ENCODE measurements at places on chromosomes 7 and 10.

DNA sequence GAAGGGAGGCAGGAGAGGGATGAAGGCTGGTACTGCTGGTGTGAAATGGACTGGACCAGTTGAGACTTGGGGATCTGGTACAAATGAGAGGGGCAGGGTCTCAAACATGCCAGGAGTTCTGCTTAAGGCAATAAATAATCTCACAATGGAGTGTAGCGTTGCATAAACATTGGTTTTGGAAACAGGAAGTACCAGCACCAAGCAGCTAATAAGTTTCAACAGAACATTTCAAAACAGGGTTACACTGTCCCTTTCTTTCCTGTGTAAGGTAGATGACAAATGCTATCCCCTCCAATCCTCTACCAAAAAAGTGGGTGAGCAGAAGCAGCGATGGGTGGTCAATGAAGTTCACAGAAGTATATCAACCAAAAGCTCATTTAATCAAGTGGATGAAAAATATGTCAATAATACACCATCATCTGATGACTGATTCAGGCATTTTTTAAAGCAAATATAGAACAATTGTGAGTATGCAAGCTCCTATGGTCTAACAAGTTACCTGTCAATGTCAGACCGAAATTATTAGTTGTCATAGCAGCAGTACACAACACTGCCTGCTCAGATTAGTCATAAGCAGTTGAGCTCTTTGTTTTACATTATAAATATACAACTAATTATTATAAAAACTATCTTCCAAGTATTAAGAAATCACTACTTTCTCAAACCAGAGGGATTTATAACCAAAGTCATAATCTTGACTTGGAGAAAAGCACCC is 220.0 kb downstream of the FAM107B start:
- no peak for DNase-seq

DNA sequence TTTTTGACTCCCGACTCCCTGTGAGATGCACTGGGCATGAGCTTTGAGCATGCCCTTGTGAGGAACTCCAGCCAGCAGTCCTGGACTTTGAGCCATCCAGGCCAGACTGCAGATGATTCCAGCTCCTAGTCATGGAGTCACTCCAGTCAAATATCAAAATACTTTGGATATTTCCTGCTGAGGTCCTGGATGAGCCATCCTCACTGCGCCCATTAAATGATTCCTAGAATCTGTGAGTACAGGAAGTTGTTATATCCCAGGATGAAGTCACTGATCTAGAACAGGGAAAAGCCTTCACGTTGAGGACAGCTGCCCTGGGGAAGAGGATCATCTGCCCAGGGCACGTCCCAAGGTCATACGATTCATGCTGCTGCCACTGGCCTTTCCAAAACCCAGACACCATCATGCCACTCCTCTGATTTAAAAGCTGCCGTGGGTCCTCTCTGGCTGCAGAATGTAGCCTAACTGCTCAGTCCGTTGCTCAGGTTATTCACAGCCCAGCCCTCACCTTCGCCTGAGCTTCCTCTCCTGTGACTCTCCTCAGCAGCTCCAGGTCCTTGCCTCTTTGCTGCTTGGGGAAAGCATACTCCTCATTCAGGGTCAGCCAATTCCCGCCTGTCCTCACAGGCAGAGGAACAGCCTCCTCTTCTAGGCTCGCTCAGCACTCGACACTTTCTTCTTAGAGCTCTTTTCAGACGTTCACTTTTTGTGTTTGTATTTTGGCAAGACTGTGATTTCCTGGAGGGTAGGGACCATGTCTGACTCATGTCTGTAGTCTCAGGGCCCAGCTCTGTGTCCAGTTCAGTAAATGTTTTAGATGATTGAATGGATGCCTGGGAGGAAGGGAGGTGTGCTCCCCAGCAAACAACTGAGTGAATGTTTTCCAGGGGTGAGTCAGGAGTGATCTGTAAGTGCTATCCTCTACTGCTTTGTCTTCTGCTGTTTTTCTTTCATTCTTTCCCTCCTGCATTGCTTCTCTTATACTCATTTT is 157.8 kb downstream of the SNX10 start:
- no peak for DNase-seq

- DNase-seq = no peak
Measured at GRCh38 chr7:734214-734613, 7.1 kb upstream of the PRKAR1B start.

DNA sequence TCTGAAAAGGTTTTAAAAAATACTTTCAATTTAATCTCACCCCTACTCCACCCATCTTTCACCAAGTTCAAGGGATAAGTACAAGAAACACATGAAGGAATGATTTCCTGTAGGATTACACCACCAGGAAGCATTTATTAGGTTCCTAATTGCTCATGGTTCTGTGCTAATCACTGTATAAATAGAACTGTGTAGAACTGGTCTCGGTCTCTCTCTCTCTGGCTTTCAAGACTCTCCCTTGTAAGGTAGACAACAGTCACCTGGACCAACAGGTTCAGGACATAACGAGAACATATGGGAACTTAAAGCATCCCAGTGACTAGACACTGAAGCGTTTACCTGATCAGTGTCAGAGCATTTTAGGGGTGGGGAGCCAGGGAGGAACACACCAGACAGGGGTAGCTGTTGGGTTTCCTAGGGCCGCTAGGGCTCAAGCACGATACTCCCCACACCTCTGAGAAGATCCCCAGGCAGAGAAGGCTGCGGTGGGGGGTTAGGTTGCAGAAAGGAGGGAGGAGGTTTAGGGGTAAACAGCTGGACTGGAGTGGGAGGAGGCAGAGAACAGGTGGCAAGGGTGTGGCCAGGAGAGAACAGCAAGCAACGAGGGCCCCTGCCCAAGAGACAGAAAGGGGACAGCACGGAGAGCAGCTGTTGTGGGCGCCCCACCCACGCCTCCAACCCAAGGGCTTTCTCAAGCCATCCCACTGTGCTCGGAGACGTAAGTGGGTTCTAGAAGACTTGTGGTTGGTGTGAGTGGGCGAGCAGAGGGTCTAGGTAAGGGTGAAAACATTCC is 52.5 kb upstream of the USP6NL start:
- DNase-seq = no peak

Data from T-helper 22 cell (primary cell).